Astrocyte of the hippocampus (primary cell): ENCODE measurements at places on chromosomes 2 and 18.
A peak's percentile ranks its signal among the peaks of the same experiment; 100 is the strongest.

DNA sequence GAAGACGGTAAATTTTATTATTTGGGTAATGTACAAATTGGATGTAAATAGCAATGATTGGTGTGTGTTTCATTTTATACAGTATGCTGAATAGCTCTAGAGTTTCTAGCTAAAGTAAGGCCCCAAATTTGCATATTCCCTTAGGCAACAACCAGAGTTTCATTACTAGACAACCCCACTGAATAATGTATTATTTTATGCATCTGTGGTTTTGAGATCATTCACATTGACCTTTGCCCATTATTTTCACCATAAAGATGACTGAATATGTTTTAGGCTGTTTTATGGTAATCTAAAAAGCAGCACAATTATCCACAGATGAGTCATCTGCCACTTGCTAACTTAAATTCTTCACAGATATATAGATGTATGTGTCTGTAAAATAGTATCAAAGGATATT lies 44.5 kb upstream of the C2orf74 start:
- DNase-seq: no peak

GRCh38 chr2:178109813-178110212 lies 2.4 kb upstream of the RBM45 start:
- peak; percentile 59 for DNase-seq

DNA sequence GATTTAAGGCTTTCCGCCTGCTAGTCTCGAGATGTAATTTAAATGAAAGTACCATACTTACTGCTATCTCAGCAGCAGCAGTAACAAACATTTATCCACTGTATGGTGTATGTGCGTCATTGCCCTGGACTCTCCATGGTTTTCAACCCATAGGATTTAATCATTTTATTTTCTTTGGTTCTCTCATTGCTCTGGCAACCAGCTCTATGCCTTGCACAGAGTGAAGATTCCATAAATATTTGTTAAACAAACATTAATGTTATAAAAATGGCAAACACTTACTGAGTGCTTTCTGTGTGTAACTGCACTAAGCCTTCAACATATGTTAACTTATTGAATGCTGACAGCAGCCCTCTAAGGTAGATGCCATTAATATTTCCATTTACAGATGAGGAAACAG lies 1.3 kb upstream of the LMAN1 start:
- DNase-seq: no peak

- DNase-seq: peak; percentile 7
Observed at GRCh38 chr2:88831792-88832248, 140.3 kb downstream of the RPIA start.

DNA sequence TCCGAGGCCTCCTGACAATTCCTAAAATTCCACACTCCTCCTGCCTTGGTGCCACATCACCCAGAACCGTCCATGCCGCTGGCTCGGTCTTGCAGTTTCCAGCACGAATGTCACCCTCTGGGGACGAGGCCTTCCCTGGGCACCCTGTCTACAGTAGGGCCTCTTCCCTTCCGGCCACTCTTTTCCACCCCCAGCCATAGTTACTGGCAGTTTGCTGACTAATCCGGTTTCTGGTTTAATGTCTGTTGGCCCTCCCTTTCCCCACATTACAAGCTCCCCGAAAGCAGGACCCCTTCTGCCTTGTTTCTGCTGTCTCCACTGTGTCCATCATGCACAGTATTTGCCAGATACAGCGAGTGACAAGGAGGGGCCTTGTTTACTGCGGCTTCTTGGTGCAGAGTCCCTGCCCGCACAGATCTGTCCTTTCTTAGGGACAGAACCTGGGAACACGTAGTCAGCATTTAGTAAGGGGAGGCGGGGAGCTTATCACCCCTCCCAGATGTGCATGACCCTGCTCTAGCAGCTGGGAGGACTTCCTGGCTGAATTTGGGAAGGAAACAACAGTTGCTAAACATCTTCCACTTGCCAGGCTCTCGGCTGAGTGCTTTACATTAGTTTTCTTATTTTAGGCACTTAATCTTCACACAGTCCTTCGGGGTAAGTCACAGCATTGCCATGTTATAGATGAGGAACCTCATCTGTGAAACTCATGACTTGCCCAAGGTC lies 23.6 kb upstream of the CATIP start:
- no peak for DNase-seq

DNA sequence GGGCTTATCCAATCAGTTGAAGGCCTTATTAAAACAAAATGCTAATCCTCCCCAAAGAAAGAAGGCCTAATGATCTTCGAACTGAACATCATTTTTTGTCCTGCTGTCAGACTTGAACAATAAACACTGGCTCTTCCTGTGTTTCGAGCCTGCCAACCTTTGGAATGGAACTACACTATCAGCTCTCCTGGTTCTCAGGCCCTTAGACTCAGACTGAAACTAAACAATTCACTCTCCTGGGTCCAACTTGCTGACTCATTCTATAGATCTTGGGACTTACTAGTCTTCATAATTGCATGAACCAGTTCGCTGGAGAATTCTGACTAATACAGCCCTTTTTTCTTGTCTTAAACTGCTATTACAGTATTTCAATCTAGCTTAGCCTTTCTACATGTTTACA lies 235.2 kb downstream of the LNPK start:
- DNase-seq: peak; percentile 14

DNA sequence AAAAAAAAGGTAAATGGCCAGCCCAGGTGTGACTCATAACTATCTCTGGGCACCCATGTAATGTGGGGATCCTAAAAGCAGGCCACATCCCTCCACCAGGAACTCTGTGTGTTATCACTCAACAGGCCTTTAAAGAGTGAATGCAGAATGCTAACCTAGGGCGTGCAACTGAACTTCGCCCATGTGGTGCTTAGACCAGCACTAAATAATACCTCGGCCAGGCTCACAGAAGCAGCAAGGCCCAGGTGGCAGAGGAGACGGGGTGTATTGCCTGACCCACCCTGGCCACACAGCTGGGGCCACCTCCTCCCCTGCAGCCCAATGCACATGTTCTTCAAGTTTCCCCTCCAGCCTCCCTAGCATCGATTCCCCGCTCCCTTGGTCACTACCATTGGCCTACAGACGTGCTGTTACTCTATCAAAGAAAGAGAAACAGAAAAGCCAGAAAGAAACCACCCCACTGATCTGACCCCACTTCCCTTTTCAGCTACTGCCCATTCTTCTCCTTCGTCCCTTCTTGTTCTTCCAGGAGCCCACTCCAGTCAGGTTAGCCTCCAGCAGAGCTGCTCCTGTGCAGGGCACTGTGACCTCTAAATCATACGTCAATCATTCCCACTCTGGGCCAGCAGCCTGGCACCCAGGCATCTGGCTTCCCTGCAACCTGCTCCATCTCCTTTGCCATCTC lies 22.0 kb downstream of the FAM178B start:
- no peak for DNase-seq
